SIG-M5 (cell line): ENCODE measurements at places on chromosomes 6 and 20.

- no peak for DNase-seq
Measured at GRCh38 chr20:1813674-1814635, 81.3 kb upstream of the SIRPA start.

DNA sequence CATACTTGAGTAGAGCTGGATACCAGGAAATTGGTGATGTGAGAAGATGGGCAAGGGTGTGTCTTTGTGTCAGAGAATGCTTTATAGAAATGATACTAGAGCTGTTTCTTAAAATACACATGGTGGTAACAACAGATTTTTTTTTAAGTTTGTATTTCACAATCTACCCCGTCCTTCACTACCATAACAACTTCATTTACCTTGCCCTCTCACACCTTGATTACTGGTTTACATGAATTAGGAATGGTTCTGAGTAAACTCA, 45.4 kb downstream of the RARS2 start:
- no peak for DNase-seq

DNA sequence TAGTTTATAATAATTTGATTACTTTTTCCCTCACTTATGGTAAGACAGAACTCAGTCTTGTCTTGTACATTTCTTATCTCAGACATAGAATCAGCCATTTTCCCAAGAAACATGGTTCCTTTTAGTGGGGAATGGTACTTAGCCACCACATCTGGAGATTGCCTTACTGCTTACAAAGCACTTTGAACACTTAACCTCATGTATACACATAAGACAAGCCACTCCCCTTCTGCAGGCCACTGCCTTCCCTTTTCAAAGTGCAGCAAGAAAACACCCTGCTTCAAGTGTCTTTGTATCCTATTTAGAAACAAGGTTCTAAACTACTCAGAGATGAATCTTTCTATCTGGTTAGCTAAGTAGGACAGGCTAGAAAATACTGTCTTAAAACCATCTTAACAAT, 159.2 kb downstream of the UBE3D start:
- no peak for DNase-seq

GRCh38 chr6:35048031-35048613, 93.0 kb downstream of the TCP11 start:
- no peak for DNase-seq

- no peak for DNase-seq
Measured at GRCh38 chr6:163324688-163325389, 89.7 kb upstream of the QKI start.

- DNase-seq: no peak
Measured at GRCh38 chr20:18428490-18429173, 38.2 kb downstream of the DZANK1 start.

GRCh38 chr6:44471271-44471981, 83.9 kb downstream of the CDC5L start:
- DNase-seq: no peak

DNA sequence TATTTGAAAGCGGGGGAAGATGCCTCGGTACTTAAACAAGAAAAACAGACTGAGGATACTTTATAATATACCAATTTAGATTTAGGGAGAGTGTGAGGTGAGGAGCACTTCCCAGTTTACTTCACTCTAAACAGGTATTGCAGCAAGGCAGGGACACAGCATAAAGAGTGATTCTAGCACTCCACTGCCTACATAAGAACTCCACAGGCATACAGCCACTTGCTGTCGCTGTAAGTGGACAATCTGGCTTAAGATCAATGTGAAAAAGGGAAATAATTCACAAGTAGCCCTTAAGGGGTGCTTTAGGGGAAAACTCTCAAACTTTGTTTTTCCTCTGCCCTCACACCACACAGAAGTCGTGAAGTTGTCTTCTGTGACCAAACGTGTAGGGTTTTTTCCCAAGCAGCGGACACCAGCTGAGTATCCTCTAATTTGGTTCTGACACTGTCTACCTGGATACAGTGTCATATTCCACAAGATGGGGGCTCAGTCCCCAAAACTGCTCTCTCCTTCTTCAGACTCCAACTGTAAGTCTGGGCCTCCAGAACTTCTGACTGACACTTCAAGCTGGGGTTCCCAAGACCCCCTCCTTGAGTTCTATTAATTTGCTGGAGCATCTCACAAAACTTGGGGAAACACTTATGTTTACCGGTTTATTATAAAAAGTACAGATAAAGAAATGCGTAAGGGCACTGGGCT, 9.3 kb downstream of the ADNP start:
- DNase-seq: no peak

DNA sequence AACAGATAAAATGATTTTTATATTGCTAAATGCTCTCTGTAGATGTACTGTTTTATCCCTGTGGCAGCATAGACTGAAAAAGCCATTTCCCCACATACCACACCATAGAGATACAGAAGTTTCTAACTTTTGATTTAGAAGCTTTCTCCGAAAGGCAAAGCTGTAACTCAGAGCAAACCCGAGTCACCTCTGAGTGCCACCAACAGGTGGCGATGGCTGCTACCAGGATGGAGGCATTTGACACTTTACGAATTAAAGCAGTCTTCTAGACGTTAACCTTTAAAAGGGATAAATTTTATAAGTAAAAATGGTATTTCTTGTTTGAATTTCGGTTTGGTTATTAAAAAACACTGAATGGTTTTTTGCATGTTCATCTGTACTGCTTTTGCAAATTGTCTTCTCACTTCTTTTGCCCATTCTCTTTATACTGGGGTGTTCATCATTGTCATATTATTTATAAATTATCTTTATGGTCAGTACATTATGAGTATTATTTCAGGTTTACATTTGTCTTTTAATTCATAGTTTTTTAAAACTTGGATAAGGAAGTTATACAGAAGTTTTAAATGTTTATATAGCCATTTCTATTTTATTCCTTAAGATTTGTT, 201.0 kb upstream of the CEP162 start:
- DNase-seq: no peak

DNA sequence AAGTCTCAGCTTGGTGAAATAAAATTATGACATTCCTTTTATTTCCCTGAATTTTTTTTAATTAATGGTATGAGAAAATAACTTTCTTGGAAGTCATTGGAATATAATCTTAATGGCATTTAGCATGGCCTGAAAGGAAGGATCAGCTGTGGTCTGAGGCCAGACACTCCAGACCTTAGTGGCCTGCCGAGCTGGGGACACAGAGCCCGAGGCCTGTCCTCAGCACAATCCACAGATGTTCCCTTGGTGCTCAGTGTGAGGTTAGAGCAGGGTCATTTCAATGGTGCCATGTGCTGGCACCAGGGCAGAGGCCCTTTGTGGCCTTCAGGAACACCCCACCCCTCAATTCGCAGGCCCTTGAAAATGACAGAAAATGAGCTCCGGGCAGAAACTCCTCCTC, 120.6 kb downstream of the ADGB start:
- no peak for DNase-seq

GRCh38 chr20:54433636-54434035, 41.8 kb upstream of the DOK5 start:
- DNase-seq: no peak

DNA sequence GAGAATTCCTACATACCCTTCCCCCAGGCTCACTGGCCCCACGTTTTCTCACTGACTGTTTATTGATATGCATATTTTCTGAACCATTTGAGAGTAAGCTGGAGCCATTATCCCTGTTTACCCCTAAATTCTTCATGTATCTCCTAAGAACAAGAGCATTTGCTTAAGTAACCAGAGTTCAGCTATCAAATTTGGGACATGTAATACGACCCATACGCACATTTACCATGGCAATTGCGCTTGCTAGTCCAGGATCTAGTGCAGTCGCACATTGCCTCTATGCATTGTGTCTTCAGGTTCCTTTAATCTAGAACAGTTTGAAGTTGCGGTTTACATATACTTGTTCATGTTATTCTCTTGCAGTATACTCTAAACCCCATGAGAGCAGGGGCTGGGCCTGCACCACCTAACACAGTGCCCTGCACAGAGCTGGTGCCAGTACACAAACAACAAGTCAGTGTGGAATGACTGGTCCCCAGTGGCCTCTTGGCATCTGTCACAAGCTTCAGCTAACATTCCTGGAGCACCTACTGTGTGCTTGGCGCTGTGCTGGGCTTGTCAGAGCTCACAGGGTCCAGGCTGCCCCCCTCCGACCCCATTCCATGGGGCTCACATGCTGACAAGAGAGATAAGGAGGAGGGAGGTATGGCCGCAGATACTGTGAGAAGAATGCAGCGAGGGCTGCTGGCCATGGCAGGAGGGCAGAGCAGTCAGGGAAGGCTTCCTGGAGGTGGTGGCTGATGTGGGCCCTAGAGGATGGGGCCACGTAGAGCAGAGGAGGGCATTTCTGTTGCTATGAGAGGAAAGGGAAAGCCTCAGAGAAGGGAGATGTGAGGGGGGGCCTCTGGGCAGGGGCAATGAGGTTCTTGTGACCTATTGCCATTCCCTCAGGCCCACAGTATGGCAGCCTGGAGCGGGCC, 28.1 kb downstream of the SPDEF start:
- DNase-seq: no peak

GRCh38 chr20:11918391-11918845, 725 bp downstream of the BTBD3 start:
- no peak for DNase-seq

- no peak for DNase-seq
Measured at GRCh38 chr6:72561629-72562028, 60.2 kb upstream of the KCNQ5 start.

GRCh38 chr20:49804364-49804763, 8.3 kb upstream of the SLC9A8 start:
- DNase-seq: no peak

- DNase-seq: no peak
Measured at GRCh38 chr20:50991076-50991475, 31.8 kb downstream of the KCNG1 start.

- no peak for DNase-seq
Measured at GRCh38 chr6:168218785-168219566, 100.6 kb downstream of the DACT2 start.

GRCh38 chr20:10853176-10853575, 179.4 kb upstream of the JAG1 start:
- no peak for DNase-seq

GRCh38 chr20:47818996-47819609, 33.8 kb upstream of the SULF2 start:
- DNase-seq: no peak

DNA sequence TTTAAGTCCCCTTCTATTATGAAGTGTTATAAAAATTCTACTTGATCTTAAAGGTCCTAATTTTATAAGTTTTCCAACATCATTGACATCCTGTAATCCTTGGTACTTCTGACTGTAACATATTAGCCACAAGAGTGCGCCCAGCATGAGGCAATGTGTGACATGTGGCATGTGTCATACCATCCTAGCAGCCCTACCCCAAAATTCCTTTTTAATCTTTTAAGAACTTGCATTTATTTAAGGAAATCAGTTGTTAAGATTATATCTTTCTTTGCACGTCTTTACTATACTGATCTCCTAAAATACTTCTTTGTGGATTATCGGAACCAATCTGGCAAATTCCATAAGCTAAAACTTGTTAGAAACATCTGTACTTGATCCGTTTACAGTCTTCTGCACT, 167.1 kb upstream of the SLC24A3 start:
- DNase-seq: no peak

- DNase-seq: peak; percentile 12
Measured at GRCh38 chr20:46752728-46753127, 43.3 kb downstream of the SLC2A10 start.

GRCh38 chr20:61789329-61789728, 276.4 kb downstream of the TAF4 start:
- DNase-seq: no peak

DNA sequence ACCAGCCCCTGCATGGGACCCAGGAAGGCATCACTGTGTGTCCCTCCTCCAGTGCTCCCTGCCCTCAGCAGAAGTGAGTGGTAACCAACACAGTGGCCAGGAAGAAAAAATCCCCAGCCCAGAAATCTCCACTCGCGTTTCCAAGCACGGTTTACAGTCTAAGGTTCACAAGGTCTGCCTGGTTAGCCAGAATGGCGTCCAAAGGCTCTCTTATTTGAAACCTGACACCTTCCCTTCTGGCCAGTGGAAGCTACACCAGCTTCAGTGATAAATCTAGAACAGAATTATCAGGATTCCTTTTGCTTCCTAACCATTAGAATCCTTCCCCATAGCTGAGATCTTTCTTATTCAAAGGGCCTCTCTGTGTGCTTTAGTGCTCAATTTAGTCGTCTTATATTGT, 9.2 kb downstream of the LY86 start:
- DNase-seq: no peak

- no peak for DNase-seq
Measured at GRCh38 chr6:99287523-99287922, 62.0 kb downstream of the FAXC start.

GRCh38 chr20:36792422-36792821, 18.9 kb upstream of the DSN1 start:
- no peak for DNase-seq

GRCh38 chr20:62898970-62899632, 27.2 kb downstream of the DIDO1 start:
- DNase-seq: no peak

DNA sequence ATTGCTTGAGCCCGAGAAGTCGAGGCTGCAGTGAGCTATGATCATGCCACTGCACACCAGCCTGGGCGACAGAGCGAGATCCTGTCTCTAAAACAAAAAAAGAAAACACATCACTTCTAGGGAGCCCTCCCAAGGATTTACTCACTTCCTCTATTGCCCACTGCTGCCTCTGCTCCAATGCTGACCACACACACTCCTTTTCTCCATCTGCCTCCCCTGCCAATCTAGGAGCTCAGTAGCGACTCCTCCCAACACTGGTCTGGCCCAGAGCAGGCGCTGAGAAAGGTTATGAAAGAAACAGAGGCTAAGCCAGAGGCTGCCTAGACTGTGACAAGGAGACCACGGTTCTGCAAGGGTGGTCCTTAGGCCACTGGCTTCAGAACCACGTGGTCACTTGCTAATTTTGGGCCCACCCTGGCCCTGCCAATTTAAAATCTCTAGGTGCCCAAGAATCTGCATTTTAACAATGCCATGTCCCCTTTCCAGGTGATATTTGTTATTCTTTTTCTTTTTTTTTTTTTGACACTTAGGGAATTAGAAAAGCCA, 1.3 kb upstream of the E2F1 start:
- DNase-seq: peak; percentile 84

- no peak for DNase-seq
Measured at GRCh38 chr6:13924146-13924948, 405 bp upstream of the RNF182 start.

DNA sequence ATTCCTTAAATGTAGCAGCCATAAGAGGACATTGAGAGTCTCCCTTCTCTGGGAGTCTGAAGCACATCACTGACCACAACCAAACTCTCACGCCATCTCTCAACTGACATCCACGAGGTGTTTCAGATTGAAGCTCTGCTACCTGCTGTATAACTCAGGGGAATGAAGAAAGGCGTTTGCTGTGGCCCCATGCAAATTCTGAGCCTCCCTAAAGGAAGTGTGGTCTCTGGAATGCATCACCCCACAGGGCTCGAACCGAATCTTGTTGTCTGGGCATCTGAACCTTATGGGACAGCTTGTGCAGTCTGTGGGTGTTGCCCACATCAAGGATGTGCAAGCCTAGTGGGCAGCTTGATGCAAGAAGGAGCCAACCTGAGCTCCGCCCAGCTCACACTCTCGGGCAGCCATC, 10.9 kb downstream of the PMEPA1 start:
- DNase-seq: no peak

DNA sequence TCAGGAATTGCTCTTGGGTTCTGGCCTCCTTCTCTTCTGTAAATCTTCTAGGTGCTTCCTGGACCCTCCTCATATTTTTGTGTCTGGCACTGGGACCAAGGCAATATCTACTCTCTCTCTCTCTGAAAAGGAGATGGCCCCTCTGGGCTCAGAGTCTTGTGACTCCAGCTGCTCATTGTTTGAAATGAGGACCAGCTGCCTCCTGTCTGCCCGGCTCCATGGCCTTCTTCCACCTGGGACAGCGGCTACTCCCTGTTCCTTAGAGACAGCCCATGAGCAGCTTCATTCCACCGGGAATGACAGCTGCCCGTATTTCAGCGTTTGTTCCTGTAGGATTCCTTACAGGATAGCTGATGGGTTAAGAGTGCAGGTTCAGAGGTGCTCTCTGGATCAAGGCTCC, 2.9 kb downstream of the TGM3 start:
- no peak for DNase-seq
